Breast epithelium (tissue), 4 donors: ENCODE measurements at places on chromosomes 5 and 9.

DNA sequence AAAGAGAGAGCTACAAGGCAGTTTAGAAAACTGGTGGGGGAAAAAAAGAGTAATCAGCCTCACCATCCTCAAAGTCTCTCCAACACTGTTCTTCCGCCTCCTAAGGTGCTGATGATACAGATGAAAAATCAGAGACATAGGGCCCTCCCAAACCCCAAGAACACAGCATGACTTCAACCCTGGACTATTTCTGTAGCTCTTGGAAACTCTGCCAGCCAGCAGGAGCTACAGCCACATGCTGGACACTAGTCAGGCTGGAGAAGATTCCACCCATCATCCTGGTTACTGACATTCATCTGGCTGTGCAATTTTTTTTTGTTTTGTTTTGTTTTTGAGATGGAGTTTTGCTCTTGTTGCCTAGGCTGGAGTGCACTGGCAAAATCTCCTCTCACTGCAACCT lies 42.4 kb downstream of the OXCT1 start:
- DNase-seq = no peak

GRCh38 chr9:93683331-93684134 lies 107.1 kb downstream of the PHF2 start:
- peak; percentile 41 for DNase-seq

- DNase-seq = peak; percentile 66
Measured at GRCh38 chr5:122078116-122079110, at the start of gene LOX. TSS of gene LOX (minus strand) at chr5:122078259. CDS start at chr5:122077985, 274 bp downstream.

GRCh38 chr5:158066076-158066475 lies 207.1 kb upstream of the CLINT1 start:
- no peak for DNase-seq

DNA sequence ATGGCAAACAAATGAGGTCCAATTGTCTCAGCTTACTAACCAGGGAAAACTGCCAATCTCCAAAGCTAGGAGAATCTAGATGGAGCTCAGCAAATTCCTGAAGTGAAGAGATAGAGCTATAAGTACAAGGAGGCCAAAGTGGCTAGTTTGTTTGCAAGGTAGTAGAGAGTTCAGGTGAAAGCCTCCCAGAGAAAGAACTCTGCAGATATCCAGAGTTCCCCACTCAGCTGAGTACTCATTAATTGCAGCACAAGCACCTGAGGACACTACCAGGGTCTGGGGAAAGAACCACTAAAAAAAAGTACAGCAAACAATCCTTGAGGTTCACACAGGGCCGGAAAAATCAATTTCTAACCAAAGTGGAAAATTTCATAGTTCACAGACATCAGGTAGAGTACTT lies 250.9 kb downstream of the TMEM232 start:
- no peak for DNase-seq

DNA sequence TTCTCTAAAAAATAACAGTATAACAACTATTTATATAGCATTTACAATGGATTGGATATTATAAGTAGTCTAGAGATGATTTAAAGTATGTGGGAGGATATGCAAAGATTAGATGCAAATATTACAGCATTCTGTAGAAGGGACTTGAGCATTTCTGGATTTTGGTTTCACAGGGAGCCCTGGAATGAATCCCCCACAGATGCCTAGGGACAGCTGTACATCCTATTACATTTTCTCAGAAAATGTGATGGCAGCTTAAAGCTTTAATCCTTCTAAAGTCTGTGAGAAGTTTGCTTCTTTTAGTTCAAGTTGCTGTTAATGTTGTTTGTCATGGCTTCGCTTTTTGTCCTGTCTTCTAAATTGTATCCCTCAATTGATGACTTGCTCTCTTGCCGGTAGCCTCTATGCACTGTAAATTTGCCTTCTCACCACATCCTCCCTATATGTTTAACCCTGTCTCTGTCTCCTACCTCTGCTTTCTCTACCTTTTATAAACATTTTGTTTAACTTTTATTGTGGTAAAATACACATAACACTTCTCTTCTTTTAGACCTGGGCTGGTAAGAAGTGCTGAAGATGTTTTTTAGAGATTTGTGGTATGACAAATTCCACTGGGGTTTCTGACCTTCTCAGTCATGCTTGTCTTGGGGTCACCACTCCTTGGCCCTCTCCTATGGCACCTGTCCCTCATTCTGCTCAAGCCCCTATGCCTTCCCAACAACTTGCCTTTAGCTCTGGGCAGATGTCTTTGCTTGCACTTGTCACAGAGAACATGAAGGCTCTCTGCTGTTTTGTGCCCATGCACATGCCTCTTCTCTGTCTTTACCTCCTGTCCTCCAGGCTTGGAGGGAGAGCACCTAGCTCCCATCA lies 37.9 kb downstream of the LNPEP start:
- DNase-seq = no peak

GRCh38 chr5:84685121-84685894 lies 300.6 kb upstream of the EDIL3 start:
- DNase-seq = no peak

DNA sequence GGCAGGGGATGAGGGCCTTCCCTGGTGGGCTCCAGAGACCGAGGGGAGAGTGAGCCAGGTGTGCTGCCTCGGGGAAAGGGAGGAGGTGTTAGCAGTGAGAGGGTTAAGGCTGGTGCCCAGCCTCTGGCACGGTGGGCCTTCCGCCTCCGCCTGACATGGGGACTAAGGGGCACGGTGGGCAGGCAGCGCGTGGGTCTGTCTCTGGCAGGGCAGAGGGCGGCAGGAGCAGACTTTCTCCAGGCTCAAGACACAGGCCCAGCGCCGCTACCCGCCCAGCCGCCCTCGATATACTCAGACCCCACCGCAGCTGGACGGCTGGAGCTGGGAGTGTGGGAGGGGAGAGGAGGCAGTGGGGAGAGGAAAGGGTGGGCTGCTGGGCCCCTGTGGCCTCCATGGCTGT lies 14.9 kb upstream of the FRMPD1 start:
- DNase-seq = no peak

DNA sequence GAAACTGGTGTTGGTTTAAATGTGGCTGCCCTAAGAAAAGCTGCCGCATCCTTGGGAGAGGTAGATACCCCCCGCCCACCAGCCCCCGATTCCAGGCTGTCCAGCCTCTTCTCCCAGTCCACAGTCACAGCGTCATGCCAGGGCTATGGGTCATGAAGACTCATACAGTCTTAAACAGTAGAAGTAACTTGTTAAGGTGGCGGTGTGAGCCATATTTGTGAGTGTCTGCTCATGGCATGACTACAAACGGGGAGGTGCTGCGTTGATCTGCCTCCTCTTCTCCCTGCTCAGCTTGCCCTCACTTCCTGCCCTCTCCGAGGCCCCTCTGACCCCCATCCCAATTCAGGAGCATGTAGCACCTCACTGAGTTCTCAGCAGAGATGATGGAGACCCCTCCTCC lies 20.8 kb downstream of the FGD3 start:
- no peak for DNase-seq

GRCh38 chr5:141084487-141084989 lies 9.9 kb upstream of the PCDHB2 start:
- peak; percentile 32 for DNase-seq

DNA sequence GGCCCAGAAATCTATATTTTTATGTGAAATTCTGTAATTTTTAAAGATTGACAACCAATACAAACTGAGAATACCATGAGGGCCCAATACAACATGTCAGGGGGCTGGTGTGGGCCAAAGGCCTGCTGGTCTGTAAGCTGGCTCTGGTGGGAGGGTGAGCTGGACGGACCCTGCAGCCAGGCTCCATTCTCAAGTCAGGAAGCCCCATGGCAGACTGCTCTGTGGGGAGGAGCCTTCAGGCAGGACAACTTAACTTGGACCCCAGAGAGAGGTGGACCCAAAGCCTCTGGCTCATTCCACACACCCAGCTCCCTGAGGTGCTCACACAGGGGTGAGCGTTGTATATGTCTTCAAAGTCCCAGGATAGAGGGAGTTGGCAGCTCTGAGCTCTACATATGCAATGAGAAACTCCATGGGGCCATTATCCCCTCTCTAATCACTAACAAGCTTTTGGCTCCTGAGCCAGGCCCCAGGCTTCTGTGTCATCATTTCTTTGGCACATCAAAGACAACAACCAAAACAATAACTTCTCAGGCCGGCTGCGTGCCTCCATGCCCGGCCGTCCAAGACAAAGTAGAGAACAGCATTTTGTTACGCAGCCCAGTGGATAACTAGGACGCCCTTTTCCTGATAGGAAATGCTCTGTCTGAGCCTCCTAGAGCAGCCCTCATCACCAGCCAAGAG lies 6.4 kb downstream of the SEPTIN8 start:
- DNase-seq = peak; percentile 38

- DNase-seq = no peak
Measured at GRCh38 chr9:1839909-1840308, 175.2 kb upstream of the SMARCA2 start.

- DNase-seq = no peak
Measured at GRCh38 chr9:26567976-26568375, 324.6 kb downstream of the CAAP1 start.

DNA sequence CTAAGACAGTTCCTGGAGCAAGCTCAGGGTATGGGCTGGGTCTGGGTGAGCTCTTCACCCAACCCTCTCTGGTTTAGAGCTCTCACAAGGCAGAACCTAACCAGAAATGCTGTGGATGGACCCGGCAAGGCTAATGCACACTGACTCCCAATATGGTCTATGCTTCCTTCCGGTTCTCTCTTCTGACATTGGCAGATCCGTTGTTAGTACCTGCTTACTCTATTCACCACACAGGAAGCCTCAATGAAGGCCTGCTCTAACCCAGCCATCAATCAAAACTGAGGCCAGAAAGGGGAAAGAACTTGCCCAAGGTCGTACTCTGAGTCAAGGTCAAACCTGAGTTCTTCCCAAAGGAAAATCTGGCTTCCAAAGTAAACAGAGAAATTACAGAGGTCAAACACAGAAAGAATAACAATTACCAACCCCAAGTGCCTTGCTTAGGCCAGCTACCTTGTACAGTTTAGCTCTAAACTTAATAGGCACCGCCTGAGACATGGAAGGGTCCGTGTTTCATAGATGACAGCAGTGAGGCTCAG lies 46.0 kb upstream of the AKNA start:
- no peak for DNase-seq

DNA sequence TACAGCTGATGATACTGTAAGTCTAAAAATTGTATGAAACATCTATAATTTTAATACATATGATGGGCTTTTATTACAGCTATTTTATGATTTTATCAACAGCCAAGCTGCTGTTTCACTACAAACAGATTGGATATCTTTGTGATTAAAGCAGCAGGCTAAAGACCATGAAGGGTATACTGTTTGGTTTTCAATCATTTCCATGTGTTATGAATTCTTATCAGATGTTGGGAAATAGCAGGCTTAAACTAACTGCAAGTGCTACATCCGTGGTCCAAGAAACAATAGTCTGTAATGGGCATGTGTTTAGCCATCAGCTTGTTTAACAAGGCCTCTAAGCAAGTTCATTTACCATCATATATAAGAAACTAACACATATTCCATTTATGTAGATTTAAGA lies 107.5 kb downstream of the CWC27 start:
- no peak for DNase-seq

GRCh38 chr5:56167519-56167918 lies 65.6 kb downstream of the ANKRD55 start:
- no peak for DNase-seq
